Breast epithelium (tissue), 4 donors: ENCODE measurements at places on chromosomes 7 and 10. TPM values are rescaled to one million over a fixed set of nuclear protein-coding genes. Genes with fewer than 3 reads are reported as not detected.

The SPDYE6 gene
- not detected for total RNA-seq

The UTF1 gene
- not detected for total RNA-seq

The TAS2R3 gene
- total RNA-seq: 2.2 TPM

The VIPR2 gene
- total RNA-seq: 14.0 TPM

The ASB4 gene
- total RNA-seq: 0.29 TPM

The GTF2IRD1 gene
- 18.7 TPM for total RNA-seq

The CCL24 gene
- not detected for total RNA-seq

The MCMBP gene
- 56.4 TPM for total RNA-seq

The NACAD gene
- 3.2 TPM for total RNA-seq

The MYPN gene
- not detected for total RNA-seq

The CYP3A4 gene
- 0.33 TPM for total RNA-seq

The FFAR4 gene
- total RNA-seq: 2.9 TPM
